LHCN-M2 (cell line): ENCODE measurements at places on chromosomes 7 and 10. TPM values are rescaled to one million over a fixed set of nuclear protein-coding genes. Genes with fewer than 3 reads are reported as not detected.

Gene GUSB
- 24.8 and 45.4 TPM in 2 replicates for total RNA-seq

Gene IGFBP3
- 14.0 and 31.9 TPM in 2 replicates for total RNA-seq

Gene ATAD1
- 29.2 and 32.3 TPM in 2 replicates for total RNA-seq

Gene CCDC6
- 17.2 and 23.0 TPM in 2 replicates for total RNA-seq

Gene NEBL
- total RNA-seq = 0.11 and 0.13 TPM in 2 replicates

Gene EN2
- 0.19 and 0.69 TPM in 2 replicates for total RNA-seq

Gene SPDYE3
- total RNA-seq = not detected in 2 replicates

Gene TYW1B
- 1.2 and 1.5 TPM in 2 replicates for total RNA-seq

Gene FKBP6
- not detected in 2 replicates for total RNA-seq

Gene GSTO1
- total RNA-seq = 211 and 248 TPM in 2 replicates

Gene HTRA1
- 1,894 and 1,897 TPM in 2 replicates for total RNA-seq
